ENCODE measurements at places on chromosomes 7 and 10.

DNA sequence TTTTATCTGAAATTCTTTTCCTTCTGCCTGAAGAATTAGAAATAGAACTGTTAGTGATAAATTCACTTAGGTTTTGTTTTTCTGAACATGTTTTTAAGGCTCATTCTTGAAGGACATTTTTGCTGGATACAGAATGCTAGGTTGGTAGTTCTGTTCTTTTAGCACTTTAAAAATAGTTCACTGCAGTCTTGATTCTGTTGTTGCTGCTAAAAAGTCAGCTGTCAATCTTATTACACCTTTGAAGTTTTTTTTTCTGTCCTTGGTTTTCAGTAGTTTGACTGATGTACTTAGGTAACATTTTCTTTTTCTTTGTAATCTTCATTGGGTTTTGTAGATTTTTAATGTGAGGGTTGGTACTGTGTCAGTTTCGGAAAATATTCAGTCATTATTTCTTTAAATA lies 48.7 kb downstream of the C1GALT1 start:
- ATAC-seq: no peak

DNA sequence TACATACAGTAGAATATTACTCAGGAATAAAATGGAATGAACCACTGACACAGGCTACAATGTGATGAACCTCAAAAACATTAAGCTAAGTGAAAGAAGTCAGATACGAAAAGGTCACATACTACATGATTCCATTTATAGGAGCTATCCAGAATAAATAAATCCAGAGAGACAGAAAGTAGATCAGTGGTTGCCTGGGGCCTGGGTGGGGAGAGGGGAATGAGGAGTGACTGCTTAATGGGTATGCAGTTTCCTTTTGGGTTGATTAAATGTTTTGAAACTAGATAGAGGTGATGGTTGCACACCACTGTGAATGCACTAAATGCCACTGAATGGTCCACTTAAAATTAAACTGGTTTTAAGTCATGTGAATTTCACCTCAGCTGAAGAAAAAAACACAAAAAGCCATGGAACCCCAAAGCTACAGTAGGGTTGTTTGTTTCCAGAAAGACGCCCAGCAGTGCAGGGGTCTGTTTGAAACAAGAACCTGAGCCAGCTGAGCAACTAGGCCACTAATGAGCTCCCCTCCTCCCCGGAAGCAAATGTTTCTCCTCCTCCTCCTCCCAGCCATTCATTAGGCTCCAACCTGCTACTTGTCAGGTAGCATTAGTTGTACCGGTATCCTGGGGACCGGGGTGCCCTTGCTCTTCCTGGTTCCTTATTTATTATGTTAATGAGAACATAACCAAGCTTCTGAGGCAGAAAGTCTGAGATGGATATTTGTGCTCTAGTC lies 168.4 kb downstream of the EVX1 start:
- ATAC-seq: no peak

- ATAC-seq: no peak
These were observed 190.6 kb downstream of the PTPN20 start for GRCh38 chr10:47101807-47102206.

DNA sequence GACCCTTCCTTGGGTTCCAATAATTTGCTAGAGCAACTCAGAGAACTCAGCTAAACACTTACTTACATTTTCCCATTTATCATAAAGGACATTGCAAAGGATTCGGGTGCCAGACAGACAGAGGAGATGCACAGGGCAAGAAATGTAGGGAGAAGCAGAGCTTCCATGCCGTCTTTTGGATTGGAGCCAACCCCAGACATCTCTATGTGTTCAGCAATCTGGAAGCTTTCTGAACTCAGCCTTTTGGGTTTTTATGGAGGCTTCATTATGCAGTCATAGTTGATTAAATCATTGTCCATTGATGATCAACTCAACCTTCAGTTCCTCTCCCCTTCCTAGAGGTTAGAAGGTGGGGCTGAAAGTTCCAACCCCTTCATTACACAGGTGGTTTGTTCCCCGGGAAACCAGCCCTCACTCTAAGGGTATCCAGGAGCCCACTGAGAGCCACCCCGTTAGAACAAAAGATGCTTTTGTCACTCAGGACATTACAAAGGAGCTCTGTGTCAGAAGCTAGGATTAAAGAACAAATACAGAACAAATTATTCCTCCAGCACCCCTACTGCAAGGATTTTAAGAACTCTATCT lies 211.9 kb upstream of the VSTM2A start:
- no peak for ATAC-seq

- peak; percentile 72 for ATAC-seq
These were observed 61.1 kb downstream of the JCAD start for GRCh38 chr10:29998142-29998808.

DNA sequence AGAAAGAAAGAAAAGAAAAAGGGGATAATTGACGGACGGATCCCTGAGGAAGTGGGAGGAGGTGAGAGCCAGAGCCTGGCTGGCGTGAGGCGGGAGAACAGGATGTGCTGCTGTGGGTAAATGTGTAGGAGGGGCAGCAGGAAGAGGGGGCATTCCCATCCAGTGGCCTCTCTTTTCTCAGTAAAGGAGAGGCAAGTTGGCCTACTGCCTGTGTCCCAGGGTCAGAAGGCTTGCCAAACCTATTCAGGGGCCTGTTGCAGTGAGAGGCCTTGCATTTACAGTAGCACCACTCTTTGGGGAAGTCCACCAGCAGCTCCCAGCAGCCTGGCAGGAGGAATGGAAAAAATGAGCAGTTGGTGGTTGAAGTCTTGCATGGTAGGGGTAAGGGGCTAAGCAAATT lies 26.6 kb upstream of the ASCC1 start:
- peak; percentile 18 for ATAC-seq

DNA sequence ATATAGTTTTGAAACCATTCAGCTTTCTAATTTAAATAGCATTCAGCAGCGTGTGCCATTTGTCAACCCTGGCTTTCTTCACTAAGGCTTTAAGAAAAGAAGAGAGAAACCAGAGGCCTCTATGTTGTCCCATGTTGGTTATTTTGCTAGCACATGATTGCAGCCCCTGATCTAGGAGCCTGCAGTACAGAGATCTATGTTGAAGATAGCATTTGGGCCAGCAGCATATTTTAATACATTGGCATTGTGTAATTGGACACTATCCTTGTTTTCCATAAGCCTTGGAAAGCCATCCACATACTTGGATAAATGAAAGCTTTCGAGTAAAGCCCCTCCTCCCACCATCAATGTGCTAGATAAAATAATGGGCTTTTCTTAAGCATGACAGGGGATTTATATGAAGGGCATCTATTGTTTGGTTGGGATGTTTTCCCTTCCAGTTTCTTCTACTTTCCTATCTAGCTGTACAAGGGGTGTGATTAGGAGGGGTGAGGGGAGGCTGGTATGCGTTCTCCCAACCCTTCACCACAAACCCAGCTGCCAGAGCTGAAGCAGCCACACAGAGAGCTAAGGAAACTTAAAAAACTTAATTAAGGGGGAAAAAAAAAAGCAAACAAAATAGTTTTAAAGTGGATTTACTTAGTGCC lies 23.1 kb upstream of the SDHAF3 start:
- ATAC-seq: no peak

DNA sequence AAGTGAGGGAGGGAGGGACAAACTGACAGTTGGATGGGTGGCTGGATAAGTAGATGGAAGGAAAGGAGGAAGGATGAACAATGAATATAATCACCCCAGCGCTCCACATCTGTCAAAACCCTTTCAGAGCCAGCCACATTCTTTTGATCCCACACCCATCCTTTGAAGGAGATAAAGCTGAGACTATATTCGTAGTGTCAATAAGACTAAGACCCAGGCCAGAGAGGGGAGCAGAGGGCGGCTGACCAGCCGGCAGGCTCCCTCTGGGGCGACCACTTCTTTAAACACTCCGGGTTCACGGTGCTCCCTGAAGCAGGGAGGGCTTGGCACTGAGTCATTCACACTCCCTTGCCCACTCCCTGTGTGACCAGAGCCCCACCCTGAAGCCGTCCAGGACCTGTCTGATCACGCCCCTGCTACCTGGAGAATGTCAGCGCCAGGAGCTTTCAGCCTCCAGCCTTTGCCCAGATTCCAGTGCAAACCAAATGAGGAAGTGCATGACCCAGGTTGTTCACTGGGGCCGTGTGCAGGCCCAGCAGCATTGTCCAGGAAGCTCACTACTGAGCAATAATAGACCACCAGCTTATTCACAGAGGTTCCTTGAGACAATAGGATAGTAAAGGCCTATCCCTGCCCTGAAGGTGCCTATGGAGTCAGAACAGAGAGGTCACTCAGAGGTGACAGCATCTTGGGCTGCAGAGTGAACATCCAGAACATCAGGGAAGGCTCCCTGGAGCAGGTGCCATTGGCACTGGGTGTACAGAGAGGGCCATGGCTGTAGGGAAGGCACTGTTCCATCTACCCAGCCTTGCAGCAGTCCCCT lies 34.4 kb downstream of the UNC5B start:
- ATAC-seq: no peak

DNA sequence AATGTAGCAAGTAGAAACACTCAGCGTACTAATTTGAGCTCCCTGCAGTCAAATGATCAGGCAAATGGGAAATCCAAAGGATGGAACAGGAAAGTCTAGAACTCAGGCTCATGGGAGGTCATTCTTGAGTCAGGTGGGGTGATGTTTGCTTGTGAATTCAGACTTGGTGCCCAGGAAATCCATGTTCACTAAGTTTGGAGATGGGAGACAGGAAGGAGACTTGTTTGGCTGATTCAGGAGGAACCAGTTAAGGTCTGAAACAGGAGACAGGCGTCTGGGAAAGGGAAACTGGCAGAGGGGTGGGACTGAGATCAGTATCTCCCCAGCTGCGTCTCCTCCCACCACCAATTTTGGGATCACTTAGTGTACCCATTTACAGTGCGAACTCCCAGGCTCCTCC lies 38.4 kb upstream of the ZNF438 start:
- ATAC-seq: no peak

DNA sequence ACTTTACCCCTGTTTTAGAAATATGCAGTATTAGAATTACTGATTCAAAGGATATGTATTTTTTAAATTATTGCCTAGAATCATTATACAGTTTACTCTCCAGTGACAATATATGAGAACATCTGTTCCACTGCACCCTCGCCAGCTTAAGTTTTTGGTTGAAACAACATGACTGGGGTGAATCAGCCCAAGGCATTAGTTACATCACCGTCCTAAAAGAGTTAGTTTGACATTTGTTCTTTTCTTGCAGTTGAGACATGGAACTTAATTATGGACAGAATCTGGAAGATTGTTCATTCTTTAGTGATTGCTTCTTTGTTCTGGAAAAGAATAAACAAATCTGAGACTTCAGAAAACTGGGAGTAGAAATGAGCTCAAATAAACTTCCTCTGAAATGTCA lies 167.3 kb upstream of the DKK1 start:
- no peak for ATAC-seq

DNA sequence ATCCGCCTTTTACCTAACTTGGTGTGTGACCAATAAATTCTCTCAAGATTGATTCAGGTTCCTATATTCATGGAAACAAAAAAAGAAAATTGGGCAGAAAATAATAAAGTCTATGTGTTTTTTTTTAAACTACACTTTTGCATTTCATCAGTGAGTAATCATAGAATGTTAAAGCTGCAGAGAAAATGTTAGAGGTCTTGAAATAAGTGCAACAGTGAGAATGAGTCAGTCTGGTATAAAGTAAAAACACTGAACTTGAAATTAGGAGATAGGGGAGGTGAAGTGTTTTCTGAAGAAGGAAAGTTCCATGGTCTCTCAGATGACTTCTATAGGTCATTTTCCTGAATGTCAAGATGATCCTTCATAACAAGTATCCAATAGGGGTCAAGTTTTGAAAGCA lies 202.6 kb upstream of the NRP1 start:
- no peak for ATAC-seq

All from activated T-helper 17 cell treated with anti-CD3 and anti-CD28 coated beads, Interleukin-2, amount 50 U/mL, for 72 hours (primary cell).